ENCODE measurements at places on chromosomes 2 and 18. TPM values are rescaled to one million over a fixed set of nuclear protein-coding genes. Genes with fewer than 3 reads are reported as not detected.

The FOXI3 gene
- total RNA-seq, result not detected

The LYPD1 gene
- not detected for total RNA-seq

The KCNIP3 gene
- total RNA-seq, result not detected

The TNS1 gene
- 0.89 TPM for total RNA-seq

The SERPINB12 gene
- not detected for total RNA-seq

All from activated naive CD8-positive, alpha-beta T cell treated with anti-CD3 and anti-CD28 coated beads for 36 hours (primary cell).